T-helper 17 cell (primary cell): ENCODE measurements at places on chromosomes 5 and 9.

DNA sequence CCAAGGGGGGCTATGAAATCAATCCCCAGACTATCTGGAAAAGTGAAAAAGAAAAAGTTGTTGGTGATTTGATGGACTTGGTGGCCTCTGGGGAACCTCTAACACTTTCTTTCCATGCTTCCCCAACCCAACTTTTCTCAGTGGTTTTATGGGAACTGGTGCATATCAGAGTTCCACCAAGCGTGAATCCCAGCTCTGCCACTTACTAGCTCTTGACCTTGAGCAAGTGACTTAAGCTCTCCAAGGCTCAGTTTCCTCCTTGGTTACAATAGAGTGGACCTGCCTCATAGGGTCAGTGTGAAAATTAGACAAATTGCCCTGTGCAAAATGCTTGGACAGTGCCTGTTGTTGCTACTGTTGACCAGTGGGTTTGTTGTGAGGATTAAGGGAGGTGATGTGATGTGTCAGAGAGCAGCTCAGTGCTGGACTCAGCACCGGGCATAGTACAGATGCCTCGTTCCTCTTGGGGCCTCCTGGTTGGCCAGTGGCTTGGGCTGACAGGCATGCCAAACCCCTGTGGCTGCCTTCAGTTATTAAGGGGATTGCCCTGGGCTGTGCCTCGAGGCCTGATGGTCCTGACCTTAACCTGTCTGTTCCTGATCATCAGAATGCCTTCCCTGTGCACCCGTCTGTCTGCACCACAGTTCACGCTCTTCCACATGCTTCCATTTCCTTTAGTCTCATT lies 49.3 kb downstream of the COL15A1 start:
- DNase-seq: no peak

- no peak for DNase-seq
Measured at GRCh38 chr9:117839862-117840261, 135.7 kb downstream of the TLR4 start.

DNA sequence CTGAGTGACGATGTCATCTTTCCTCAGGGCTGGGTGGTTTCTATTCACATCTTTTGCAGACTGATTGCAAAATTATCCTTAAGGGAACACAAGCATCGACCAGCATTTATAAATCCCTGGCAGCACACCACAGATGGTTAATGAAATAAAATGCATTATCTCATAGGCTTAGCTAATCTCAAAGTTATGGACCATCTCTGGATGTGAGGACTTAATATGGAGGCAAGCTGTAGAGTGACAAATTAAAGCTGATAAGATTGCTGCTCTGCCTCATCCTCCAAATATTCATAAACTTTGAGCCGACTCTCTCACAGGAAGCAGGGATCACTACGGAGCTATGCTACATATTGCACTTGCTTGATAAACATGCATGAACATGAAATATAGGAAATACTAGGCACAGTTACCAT lies 663.2 kb upstream of the RGMB start:
- DNase-seq: no peak

DNA sequence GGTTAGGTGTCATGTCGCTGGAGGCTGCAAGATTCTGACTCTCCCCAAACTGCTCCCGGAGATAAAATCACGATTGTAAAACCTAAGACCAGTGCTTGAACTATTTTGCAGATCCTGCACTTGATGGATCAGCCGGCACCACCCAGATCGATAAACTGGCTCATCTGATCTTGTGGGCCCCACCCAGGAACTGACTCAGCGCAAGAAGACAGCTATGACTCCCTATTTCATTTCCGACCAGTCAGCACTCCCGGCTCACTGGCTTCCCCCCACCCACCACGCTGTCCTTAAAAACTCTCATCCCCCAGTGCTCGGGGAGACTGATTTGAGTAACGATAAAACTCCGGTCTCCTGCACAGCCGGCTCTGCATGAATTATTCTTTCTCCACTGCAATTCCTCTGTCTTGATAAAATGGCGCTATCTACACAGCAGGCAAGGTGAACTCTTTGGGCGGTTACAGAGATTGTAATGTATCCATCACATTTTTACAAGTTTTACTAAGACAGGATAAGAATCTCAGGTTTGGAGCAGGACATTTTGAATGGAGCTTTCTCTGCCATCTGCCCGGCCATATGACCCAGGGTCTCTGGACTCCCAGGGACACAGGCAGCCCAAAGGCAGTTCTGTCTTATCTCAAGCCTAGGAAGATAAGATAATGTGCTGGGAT lies 10.6 kb upstream of the PPP1R26 start:
- peak; percentile 18 for DNase-seq

DNA sequence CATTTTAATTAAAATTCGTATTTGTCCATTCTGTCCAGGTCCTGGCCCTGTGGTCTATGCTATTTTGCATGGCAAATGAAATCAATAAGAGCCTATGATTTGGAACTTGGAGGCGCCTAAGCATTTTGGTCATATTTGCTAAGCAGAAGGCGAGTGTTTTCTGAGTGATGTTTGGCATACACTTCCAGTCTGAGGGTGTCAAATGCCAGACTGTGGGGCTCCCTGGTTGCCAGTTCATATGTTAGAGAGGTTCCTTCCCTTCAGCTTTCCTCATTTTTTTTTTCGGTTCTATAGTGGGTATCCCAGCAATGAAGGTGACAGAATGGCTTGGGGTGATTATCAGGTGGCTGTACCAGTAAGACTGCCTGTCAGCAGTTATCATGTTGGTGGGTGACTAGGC lies 1007.8 kb upstream of the WWC1 start:
- DNase-seq: no peak

DNA sequence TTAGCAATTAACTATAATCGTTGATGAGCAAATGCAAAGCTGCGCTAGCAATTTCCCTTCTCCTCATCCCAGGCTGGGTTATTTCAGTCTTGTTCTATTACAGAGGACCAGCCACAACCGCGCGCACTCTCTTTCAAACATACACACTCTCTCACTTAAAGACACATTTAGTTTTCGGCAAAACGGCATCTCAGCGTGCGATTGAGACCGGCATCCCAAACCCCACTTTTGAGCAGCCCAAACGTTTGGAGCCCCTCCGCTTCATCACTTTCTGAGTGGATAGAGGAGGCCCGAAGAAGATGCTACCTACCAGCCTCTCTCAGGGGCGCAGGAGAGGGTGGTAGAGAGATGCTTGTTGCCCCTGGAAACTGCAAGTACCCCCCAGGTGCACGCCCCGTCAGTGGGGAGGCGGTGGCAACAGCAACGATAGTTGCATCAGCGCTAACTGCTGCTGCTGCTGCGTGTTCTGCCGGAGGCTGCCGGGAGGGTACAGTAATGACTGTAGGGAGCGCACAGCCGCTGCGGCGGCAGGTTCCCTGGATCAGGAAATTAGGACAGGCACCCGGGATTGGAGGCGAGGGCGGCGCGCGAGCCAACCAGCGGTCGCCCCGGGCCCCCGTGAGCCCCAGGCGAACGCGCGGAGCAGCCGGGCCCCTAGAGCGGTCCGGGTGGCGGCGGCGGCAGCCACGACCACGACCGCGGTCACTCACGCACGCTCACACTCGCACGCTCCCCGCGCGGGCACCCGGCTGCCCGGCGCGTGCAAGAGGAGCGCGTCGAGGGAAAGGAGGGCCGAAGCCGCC lies 467 bp upstream of the VLDLR start:
- peak; percentile 13 for DNase-seq

DNA sequence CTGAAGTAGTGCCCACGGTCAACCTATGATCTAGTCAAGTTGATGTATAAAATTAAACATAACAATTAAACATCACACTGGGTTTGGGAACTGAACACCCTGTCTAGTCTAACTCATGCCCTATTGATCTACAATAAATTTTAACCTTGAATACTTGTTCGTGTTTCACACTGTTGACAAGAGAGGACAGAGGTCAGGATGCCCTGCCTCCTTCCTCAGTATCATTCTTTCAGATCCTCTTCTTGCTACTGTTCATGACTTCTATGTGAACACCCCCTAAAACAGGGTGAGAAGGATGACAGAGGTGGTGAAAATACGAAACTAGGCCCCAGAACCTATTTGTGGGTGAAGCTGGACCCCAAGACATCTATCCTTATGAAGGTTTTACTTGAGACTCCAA lies 8.1 kb upstream of the MAT2B start:
- no peak for DNase-seq

DNA sequence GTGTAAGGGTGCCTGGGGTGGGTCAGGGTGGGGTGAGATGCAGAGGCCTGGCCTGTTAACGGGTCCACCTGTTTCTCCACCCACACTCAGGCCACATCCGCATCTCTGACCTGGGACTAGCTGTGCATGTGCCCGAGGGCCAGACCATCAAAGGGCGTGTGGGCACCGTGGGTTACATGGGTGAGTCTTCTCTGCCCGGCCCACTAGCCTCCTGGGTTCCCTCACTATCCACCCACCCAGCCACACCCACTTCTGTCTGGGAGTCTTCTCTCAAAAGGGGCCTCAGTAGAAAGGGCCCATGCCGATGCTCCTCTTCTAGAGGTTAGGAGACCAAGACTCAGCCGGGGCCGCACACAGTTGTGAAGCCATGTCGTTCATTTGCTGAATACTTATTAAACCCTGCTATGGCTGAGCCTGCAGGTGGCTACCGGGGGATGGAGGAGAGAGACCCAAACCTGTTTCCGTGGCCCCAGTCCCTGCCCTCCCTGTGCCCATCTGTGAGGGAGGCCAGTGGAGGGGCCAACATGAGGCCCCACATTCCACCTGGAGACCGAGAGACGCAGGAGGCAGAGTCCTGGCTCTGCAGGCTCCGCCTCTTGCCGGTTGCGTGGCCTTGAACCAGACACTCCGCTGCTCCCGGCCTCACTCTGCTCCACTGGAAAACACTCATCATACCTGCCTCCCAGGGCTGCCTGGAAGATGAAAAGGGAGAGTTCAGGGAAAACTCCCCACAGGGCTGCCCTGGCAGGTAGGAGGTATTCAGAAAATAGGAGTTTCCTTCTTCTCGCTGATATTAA lies 8.7 kb downstream of the GRK6 start:
- DNase-seq: no peak

GRCh38 chr9:70427161-70427945 lies 12.9 kb upstream of the KLF9 start:
- no peak for DNase-seq

GRCh38 chr5:139850423-139851016 lies 54.9 kb downstream of the PSD2 start:
- no peak for DNase-seq

DNA sequence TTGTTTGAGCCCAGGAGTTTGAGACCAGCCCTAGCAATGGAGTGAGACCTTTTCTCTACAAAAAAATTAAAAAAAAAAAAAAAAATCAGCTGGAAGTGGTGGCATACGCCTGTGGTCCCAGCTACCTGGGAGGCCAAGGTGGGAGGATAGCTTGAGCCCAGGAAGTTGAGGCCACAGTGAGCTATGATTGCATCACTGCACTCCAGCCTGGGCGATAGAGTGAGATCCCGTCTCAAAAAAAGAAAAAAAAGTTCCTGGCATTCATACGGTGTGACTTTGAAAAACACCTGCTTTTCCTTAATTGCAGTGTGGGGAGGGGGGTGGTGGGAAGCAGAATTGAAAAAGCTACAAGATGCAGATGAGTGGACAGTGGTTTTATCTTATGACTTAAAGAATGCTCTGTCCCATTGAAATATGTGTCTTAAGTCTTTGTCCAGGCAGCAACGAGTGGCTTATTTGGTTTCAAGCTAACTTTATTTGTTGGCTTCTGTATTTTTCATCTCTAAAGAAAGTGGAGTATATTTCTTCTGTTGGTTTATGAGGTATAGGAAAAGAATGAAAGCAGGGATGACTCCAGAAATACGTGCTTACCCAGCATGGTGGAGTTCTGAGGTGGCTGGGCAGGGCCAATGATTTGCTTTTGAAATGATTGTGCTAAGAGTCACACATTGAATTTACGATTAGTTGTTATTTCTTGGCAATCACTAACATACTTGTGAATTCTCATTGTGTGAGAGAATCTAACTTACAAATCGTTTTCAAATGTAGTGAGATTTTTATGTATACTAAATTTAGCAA lies 27.8 kb downstream of the ROPN1L start:
- DNase-seq: no peak

DNA sequence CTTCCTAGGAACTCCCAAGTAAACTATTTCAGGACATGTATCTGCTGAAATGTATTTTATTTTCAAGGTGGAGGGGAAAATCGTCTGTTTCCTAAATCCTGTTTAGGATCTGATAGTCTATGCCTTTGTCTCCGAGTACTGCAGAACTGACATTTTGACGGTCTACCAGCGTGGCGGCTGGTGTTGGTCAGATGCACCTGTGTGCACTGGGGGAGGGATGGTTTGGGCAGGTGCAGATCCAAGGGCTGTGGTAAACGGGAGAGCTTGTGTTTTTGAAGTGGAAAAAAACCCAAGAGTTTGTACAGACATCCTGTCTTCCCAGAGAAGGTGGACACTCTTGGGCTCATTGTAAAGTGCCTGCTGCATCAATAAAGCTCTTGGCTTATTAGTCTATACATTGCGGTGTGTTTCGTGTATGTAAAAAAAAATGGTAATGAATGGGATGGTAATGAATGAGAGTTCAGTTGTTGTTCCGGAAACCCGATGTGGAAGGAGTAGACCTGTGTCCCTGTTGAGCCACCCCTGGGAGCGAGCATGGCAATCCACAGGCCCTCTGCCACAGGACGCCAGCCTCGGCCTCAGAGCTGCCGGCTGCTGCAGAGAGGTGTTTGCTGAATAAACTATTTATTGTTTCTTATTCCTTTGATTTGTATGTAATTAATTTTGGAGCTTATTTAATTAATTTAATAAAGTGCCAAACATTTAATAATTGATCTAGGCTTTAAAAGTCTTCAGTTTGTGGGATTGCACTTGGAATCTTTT lies 15.3 kb downstream of the ARPC5L start:
- no peak for DNase-seq

- no peak for DNase-seq
Measured at GRCh38 chr5:131182839-131183238, 12.1 kb downstream of the LYRM7 start.

DNA sequence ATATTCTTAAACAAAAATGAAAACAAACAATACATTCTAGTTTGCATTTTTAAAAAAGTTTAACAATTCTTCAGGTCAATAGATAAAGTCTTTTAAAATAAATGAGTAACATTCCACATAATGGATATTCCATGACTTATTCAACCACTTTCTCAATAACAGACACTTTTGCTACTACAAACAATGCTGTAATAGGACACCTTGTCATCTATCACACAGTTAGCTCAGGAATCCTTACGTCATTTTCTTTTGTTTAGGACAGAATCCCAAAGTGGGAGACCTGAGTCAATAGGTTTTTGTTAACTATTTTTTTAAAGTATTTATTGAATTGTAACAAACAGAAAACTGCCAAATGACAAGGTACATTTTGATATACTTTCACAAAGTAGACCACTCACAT lies 72.5 kb downstream of the CEP120 start:
- no peak for DNase-seq

- no peak for DNase-seq
Measured at GRCh38 chr5:120465436-120465961, 1.4 kb downstream of the PRR16 start.
